AG20443 (cell line): ENCODE measurements at places on chromosomes 1 and 21.

- no peak for DNase-seq
These were observed 5.7 kb downstream of the F3 start for GRCh38 chr1:94535879-94536278.

DNA sequence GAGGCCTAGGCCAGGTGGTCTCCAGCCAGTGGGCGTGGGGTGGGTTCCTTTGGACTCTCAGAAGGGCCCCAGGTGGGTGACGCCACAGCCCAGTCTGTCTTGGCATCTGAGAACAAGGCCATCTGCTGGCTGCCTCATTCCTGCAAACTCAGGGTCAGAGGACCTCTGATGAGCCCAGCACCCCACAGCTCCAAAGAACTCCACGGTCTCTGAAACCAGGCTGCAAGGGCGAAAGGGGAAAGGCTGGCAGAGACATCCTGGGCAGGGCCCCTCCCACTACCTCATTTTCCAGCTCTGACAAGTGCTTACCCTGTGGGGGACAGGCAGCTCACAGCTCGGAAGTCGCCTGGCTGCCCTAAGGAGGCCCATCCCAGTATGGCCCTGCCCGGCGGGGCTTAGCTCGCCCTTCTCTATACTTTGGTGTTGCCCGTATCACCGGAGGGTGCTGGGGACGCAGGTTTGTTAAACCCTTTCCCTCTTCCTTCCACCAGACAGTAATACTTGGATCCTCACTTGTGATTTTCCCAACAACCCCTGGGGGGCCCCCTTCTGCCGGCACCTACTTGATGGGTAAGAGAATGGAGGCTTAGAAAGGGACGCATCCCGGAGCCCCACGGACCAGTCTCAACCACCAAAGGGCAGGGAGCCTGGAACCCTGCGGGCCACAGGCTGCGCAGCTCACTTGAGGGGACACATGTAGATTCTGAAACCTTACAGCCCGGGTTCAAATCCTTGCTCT is 10.9 kb upstream of the EDN2 start:
- DNase-seq: no peak

- no peak for DNase-seq
These were observed 18.5 kb upstream of the ACTL8 start for GRCh38 chr1:17736625-17737024.

DNA sequence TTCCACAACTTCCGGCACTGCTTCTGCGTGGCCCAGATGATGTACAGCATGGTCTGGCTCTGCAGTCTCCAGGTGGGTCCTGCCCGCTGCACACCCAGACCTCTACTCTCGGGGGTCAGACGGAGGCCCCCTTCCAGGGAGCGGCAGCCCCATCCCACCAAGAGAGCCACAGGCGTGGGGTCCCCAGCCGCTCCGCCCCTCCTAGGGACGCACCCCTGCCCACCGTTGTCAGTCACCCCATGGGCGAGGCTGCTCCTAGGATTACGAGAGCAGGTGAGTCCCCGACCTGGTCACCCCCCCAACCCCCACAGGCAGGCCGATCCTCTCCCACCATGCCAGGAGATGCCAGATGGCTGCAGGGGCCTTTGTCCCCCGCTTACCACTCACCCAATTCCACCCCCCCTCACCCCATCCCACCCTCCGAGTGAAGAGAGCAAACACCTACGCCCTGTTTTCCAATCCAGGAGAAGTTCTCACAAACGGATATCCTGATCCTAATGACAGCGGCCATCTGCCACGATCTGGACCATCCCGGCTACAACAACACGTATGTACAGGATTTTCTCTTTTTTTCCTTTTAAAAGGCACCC is 107.0 kb downstream of the PDE9A start:
- DNase-seq: no peak

- no peak for DNase-seq
These were observed 35.9 kb downstream of the ST3GAL3 start for GRCh38 chr1:43743206-43743605.

DNA sequence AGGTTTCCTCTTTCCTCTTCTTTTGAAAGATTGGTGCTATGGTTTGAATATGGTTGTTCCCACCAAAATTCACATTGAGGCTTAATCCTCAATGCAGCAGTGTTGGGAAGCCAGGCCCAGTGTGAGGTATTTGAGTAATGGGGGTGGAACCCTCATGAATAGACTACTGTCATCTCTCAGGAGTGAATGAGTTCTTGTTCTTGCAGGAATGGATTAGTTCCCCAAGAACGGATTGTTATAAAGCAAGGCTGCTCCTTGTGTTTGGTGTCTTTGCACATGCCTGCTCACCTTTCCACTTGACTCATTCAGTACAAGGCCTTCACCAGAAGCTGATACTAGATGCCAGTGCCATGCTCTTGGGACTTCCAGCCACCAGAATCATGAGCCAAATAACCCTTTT is 223.2 kb downstream of the BACH1 start:
- no peak for DNase-seq

GRCh38 chr1:24175033-24175755 is 11.9 kb downstream of the IFNLR1 start:
- no peak for DNase-seq

- DNase-seq: no peak
These were observed 3.3 kb downstream of the MAPKAPK2 start for GRCh38 chr1:206687915-206688442.

DNA sequence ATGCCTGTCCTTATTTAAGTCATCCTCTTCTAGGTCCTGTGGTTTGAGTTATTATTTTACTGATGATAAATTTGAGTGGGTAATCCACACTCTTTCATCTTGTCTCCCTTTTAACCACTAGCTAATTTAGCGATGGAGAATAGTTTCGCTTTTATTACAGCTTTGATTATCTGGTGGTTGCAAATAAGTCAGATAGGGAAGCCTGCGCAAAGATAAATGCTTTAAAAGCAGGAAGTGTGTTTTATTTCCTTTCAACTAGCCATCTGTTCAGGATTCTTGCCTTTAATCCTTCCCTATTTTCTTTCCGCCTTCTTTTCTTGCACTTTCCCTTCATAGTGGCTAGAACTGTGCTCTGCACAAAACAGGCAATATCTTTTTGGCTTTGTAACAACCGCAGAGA is 129.0 kb downstream of the TGFB2 start:
- DNase-seq: no peak

- no peak for DNase-seq
These were observed 5.3 kb upstream of the SARS1 start for GRCh38 chr1:109208394-109208793.

DNA sequence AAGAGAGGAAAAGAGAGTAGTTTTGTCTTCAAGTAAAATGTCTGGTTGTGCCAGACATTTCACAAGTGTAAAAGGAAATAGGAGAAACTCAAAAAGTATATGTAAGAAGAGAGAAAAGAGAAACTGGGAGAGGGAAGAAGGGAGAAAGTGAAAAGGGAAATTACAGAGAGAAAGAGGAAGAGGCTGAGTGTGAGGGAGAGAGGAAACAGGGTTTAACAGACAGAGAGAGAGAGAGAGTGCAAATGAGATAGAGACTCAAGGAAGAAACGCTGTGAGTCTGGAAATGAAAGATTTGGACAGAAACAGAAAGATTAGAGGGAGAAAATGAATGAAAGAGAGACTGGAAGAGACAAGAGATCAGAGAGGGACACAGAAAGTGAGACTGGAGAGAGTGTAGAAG is 806.2 kb downstream of the PLA2G4A start:
- DNase-seq: no peak
